ENCODE measurements at places on chromosomes 5 and 9. TPM values are rescaled to one million over a fixed set of nuclear protein-coding genes. Genes with fewer than 3 reads are reported as not detected.

CTXN3 gene
- total RNA-seq, result not detected

SLC46A2 gene
- not detected for total RNA-seq

ARHGEF39 gene
- total RNA-seq, result 32.8 TPM

CARD9 gene
- total RNA-seq, result 1.7 TPM

SOWAHA gene
- 3.7 TPM for total RNA-seq

IFNW1 gene
- total RNA-seq, result not detected

PHYHD1 gene
- 0.59 TPM for total RNA-seq

KIF24 gene
- total RNA-seq, result 3.9 TPM

CCL21 gene
- total RNA-seq, result not detected

PSAT1 gene
- total RNA-seq, result 93.6 TPM

DRD1 gene
- not detected for total RNA-seq

BARHL1 gene
- total RNA-seq, result not detected

CDHR2 gene
- 0.19 TPM for total RNA-seq

ASPN gene
- not detected for total RNA-seq

- no peak for DNase-seq
Observed at GRCh38 chr5:116451066-116451465, 123.6 kb downstream of the SEMA6A start.

DNA sequence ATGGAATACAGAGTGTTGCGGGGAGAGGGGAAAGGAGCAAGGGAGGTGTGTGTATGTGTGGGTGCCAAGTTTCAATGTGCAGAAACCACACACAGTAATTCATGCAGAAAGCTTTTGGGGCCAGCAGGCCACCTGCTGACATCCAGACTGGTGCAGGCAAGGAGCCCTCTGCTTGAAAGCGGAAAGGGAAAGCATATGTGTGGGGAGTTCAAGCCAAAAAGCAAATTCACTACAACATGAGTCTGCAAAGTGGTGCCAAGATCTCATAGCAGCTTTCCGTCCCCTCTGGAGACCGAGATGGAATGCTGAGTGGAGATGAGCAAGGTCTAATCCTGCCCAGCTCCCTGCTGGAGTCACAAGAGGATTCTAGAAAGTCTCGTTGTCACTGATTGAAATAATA is 159.7 kb upstream of the VLDLR start:
- DNase-seq, result no peak

DNA sequence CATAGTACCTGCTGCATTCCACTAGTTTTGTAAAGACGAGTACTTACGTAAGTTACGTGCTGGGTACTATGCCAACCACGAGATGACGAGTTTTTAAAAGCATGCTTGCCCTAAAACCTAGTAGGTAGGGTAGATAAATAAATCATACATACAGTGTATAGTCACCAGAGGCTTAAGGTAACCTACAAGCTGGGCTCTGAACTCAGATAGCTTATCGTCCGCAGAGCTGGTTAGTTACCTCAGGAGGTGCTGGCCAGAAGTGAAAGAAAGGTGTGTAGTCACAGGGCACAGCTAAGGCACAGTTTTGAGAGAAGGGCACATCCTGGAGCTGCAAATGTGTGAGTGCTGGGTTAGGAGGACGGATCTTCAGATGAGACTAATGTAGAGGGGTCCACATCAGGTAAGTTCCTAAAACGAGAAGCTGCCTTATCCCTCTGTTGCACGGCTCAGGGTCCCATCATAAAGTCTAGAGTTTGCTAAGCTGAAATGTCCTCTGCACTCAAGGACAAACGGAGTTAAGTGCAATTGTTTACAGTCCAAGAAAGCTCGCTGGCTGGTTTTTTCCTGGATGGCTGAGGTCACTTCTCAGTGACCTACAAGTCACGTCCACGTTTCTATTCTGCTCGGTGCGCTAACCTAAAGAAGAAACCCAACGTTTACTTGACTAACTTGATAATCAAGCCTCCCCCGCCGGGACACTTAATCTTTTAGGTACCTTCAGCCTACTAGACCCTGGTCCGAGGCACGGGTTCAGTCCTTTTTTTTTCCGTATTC is 1.1 kb upstream of the SNX24 start:
- DNase-seq, result no peak

DNA sequence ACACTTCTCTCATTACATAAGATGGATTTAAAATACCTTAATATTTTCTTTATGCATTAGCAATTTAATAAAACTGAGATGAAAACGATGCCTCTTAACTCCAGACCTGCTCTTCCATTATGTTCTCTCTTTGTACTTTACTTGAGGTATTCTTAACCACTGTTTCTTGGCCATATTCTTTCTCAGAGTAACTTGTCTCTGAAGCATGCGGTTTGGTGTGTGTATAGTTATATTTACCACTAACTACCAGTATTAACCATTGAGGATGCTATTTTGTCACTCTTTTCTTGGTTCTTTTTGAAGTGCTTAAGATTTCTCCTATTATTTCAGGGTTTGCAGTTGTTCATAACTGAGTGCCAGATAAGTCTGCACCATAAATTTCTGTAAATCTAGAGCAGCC is 17.9 kb downstream of the TMEM167A start:
- DNase-seq, result no peak

DNA sequence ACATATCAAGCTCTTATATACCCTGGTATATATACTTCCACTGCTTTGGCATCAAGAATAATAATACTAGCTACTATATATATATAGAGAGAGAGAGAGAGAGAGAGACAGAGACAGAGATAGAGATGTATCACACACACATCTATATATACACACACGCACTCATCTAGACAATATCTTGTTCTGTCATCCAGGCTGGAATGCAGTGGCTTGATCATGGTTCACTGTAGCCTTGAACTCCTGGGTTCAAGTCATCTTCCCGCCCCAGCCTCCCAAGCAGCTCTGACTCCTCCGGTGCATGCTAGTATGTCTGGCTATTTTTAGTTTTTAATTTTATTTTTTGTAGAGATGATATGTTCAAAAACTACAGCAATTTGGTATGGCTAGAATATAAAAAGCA is 22.5 kb downstream of the ANKHD1 start:
- no peak for DNase-seq

DNA sequence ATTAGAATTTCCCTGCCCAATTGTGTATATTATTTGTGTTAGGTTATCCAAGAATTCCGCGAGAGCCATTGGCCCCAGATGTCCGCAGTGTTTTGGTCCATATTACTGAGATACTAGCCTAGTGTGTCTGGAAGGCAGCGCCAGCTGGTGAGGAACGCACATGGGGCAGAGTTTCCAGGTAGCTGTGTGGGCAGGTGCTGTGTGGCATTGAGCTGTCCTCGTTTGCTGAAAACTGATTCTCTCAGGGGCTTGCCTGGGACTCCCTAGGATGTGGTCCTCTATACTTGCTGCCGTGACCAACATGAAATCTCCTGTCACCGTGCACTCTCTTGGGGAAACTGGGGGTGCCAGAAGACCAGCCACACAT is 288.7 kb downstream of the FANCC start:
- no peak for DNase-seq

- peak; percentile 39 for DNase-seq
Observed at GRCh38 chr5:74316064-74316603, 324.4 kb downstream of the ENC1 start.

- DNase-seq, result no peak
Observed at GRCh38 chr5:144712090-144712489, 541.4 kb downstream of the KCTD16 start.

GRCh38 chr5:82661462-82661861 is 383.3 kb upstream of the RPS23 start:
- no peak for DNase-seq

GRCh38 chr5:20476016-20476415 is 488.0 kb upstream of the CDH18 start:
- no peak for DNase-seq

DNA sequence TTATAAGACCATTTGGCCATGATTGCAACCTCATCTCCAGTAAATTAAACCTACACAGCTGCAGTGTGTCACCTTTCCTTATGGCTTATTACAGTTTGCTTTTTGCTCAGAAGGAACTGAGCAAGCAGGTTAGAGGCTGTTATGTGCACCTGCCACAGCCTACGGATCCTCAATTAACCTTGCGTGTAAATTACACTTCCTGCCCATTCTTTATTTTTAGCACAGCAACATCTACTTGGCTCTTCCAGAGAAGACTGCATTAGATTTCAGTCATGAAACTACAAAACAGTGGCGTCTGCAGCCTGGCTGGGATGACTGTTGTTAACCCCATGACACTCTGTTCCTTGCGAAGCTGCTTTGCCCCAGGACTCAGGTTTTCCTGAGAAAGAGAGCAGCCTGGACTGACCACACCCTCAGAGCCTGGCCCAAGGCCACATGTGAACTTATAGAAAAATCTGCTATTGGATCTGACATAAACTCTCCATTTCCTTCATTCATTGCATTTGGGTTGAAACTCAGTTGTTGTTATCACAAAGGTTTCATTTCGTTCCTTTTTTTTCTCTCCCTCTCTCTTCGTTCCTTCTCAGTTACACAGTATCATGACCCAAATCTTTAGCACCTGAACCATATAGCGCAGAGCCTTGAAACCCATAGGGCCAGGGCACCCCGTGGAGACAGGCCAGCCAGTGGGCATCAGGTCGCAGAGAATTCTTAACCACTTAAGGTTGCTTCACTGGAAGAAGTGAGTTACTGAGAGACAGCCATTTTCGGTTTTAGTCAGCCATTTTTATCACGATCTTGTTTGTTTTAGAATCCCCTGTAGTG is 138.6 kb downstream of the PALM2AKAP2 start:
- no peak for DNase-seq

GRCh38 chr5:150507474-150508276 is at the start of gene NDST1:
TSS of gene NDST1 (plus strand) at chr5:150508131. CDS start at chr5:150521255, 13,124 bp downstream.
- no peak for DNase-seq

DNA sequence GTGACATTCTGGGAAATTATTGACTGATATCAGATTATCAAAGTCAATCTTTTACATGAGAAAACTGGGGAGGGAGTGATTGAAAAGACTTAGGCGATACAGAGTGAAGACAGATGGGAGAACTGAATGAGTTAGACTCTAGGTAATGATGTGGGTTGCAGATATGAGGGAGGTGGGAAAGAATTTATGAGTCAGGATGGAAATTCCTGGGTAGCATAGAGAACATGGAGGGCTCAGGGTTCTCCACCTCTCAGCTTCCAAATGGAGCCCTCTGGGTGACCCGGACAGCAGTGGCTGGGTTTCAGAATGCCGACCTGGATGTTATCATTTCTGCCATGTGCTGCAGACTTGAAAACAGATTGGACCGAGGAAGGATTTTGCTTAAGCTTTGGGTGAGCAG is 75.4 kb upstream of the SHB start:
- no peak for DNase-seq

GRCh38 chr5:153749960-153750359 is 259.5 kb downstream of the GRIA1 start:
- no peak for DNase-seq

DNA sequence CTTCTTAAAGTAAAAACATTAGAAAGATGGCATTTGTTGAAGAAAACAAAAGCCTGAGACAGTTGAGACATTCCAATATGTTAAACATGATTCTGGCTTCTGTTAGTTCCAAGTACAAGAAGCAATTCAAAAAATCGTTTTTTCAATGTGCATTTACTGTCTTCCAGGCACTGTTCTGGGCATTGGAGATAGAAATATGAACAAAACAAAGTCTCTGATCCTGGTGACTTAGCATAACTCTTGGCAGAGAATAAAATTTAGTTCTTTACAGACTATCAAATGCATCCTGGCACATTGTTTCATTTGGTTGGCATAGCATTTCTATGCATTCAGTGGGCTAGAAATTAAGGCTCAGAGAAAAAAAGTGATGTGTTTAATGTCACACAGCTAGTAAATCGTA is 77.5 kb downstream of the VCAN start:
- DNase-seq, result no peak

DNA sequence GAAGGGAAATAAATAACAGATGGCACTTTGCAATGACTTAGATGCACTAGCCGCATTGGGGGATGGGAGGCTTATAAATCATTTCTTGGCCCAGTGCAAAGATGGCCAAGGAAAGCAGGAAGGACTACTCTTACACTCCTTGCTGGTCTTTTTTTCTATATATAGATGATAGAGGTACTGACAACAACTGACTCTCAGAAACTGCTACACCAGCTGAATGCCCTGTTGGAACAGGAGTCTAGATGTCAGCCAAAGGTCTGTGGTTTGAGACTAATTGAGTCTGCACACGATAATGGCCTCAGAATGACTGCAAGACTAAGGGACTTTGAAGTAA is 1.7 kb downstream of the CCNG1 start:
- DNase-seq, result no peak

- DNase-seq, result no peak
Observed at GRCh38 chr5:34587355-34588241, 68.5 kb upstream of the RAI14 start.

DNA sequence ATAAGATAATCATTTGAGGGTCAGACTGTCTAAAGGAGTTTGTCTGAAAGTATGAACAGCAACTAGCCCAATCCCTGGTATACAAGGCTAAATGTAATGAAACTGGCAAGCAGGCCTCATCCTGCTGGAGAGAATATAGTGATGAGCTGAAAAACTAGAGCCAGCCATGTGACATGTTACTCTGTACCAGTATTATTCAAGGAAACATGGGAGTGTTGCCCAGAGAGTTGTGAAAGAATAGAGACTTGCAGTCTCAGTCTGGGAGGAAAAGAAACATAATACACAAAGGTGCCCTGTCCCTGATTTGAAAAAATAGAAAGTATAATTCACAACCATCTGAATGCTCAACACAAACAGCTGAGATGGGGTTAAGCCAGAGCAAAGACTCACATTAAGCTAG is 37.9 kb upstream of the HTR1A start:
- DNase-seq, result no peak

- DNase-seq, result no peak
Observed at GRCh38 chr5:140250386-140250785, 52.5 kb downstream of the PFDN1 start.

GRCh38 chr5:93359296-93359959 is 221.6 kb downstream of the NR2F1-AS1 start:
- no peak for DNase-seq

- DNase-seq, result no peak
Observed at GRCh38 chr5:34045996-34046395, 3.0 kb upstream of the C1QTNF3 start.

- DNase-seq, result no peak
Observed at GRCh38 chr5:6716629-6717149, 3.5 kb downstream of the TENT4A start.

DNA sequence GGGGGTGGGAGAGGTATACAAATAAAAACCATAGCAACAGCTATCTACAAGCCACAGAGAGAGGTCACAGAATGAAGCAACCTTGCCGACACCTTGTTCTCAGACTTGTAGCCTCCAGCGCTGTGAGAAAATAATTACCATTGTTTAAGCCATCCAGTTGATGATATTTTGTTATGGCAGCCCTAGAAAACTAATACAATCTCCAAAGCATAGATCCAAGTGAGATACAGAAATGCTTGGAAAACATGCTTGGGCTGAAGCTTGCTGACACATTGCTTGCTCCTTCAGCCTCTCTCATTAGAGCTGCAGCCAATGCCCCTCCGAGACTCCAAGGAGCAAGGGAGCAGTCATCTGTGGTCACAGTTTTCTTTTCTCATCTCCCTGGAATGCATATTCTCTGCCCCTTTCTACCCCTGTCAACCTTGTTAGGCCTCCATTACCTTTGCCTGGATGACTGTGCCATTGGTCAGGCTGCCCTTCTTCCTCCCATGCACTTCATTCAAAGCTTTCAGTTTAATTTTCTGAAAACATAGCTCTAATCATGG is 401.4 kb upstream of the KLF4 start:
- no peak for DNase-seq

- DNase-seq, result no peak
Observed at GRCh38 chr9:34085581-34086500, 37.2 kb upstream of the UBAP2 start.

All from Caco-2 (cell line).